ENCODE measurements at places on chromosomes 7 and 10.

DNA sequence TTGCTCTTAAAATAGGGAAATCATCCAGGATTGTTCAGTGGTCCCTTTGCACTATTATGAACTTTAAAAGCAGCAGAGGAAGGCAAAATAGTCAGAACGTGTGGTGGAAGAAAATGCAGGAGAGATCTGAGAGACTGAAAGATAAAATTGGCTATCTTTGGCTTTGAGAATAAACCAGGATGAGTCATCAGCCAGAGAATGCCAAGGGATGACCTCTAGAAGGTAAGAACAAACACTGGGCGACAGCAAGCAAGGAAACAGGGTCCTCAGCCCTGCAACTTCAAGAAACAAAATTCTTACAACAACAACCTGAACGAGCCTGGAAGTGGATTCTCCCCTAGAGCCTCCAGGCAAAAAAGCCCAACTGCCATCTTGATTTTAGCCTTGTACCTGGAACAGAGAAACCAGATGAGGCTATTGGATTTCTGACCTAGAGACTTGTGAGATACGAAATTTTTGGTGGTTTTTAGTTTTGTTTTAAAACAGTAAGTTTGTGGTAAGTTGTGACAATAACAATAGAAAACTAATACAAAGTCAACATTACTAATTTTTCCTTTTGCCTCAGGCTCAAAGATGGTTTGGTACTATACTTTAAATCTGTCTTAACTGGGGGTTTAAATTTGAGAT, 130.2 kb upstream of the CNTNAP2 start:
- no peak for DNase-seq

DNA sequence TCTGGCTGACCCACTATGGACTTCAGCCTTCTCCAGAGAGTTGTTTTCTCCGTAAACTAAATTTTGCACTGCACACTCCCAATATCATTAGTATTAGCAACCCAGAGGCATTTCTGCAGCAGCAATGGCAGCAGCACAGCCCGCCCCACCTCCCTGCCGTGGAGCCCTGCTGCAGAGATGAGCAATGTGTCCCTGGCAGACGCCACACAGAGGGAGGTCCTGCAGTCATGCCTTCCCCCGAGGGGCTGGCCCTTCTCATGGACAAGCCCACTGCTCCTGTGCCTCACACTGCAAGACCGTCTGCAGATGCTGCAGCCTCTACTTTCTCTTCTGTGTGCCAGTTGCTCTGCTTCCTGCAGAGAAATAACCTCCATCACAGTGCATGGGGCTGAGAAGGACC, 393.4 kb upstream of the MKI67 start:
- DNase-seq, result no peak

- DNase-seq, result peak; percentile 68
Observed at GRCh38 chr10:62811159-62811875, 4.8 kb downstream of the EGR2 start.

DNA sequence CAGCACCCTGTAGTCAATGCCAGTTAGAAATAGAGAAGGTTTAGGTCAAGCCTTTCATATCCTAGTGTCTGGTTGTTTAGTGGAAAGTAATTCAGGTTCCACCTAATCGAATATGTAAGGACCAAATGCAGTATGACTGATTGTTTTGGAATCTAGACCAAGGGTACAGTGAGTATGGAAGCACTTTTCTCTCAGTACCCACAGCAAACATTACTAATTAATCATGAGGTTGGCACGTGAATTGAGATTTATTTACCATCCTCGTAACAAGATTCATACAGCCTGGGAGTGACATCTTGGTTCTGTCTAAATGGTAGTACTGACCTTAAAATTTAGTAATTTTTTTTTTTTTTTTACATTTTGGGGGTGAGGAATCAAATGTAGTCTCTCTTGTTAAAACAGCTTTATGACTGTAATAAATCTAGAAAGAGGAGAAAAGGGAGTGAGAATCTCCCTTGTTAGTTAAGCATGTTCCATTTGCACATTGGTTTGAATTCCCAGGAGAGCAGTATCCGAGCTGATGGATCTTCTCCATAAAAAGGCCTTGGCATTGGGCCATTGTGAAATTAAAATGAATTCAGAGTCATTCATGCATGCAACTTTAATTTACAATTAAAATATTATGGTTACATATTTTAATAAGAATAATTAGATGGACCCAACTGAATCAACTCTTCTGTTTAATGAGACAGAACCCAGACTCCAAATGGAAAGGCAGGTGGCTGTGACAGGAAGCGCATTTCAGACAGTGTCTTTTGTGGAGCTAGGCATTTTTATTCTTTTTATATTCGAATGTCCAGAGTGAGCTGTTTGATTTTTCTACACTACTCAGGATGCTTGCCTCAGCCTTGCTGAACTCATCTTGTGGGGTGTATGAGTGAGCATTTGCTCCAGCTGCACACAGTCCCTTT, 57.6 kb downstream of the SNX10 start:
- DNase-seq, result no peak

- DNase-seq, result no peak
Observed at GRCh38 chr7:537911-538634, 18.4 kb upstream of the PDGFA start.

DNA sequence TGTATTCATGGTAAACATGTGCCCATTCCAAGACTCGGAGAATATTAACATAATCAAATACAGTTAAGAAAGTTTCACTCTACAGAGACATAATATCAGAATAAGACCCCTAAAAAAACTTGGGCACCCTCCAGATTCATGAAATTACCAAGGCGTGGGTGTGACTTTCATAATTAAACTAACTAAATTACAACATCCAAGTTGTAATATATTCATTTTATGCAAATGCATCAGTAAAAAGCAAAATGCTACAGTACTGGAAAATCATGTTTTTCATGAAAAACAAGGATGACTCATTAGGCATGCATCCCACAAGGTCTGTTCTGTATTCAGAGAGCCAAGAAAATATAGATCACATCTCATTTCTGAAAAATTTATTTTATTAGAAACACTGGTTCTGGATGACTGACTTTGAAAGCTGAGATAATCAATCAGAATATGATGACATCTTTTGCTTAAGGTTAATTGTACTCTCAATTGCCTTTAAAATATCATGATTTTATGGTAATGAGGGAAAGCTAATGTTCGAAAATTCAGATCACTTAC, 248.8 kb upstream of the SMIM30 start:
- DNase-seq, result no peak

GRCh38 chr10:127349737-127350136, 153.3 kb upstream of the INSYN2A start:
- DNase-seq, result no peak

- DNase-seq, result no peak
Observed at GRCh38 chr7:25196132-25196896, 32.0 kb downstream of the NPVF start.

- no peak for DNase-seq
Observed at GRCh38 chr10:77582710-77583115, 54.9 kb downstream of the KCNMA1 start.

- DNase-seq, result no peak
Observed at GRCh38 chr7:115678086-115678982, 352.2 kb downstream of the TFEC start.

- DNase-seq, result no peak
Observed at GRCh38 chr10:103574097-103575061, 80.9 kb downstream of the NEURL1 start.

GRCh38 chr10:33273295-33274002, 61.0 kb downstream of the NRP1 start:
- DNase-seq, result no peak

- DNase-seq, result no peak
Observed at GRCh38 chr10:71537125-71537524, 140.4 kb downstream of the CDH23 start.

- no peak for DNase-seq
Observed at GRCh38 chr10:46025406-46025805, 5.0 kb downstream of the NCOA4 start.

- DNase-seq, result no peak
Observed at GRCh38 chr7:44077681-44078091, 4.6 kb downstream of the POLM start.

GRCh38 chr10:28284126-28284525, 18.7 kb downstream of the MPP7 start:
- no peak for DNase-seq

GRCh38 chr10:124091646-124092249, 1.6 kb downstream of the CHST15 start:
- DNase-seq, result no peak

DNA sequence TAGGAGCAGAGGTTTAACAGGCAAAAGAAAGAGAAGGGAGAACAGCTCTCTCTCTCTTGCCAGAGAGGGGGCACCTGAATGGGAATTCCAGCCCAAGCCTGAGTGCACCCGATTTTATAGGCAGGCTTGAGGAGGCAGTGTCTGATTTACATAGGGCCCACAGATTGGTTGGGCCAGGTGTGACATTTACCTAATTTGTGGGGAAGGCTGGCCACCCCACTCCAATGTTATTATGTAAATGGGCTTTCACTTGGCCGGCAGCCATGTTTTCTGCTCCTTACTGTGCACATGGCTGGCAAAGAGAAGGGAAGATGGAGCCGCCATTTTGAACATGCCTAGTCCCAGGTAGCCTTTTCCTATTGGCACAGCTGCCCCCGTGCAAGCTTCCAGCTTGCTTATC, 735.5 kb upstream of the AUTS2 start:
- DNase-seq, result no peak

DNA sequence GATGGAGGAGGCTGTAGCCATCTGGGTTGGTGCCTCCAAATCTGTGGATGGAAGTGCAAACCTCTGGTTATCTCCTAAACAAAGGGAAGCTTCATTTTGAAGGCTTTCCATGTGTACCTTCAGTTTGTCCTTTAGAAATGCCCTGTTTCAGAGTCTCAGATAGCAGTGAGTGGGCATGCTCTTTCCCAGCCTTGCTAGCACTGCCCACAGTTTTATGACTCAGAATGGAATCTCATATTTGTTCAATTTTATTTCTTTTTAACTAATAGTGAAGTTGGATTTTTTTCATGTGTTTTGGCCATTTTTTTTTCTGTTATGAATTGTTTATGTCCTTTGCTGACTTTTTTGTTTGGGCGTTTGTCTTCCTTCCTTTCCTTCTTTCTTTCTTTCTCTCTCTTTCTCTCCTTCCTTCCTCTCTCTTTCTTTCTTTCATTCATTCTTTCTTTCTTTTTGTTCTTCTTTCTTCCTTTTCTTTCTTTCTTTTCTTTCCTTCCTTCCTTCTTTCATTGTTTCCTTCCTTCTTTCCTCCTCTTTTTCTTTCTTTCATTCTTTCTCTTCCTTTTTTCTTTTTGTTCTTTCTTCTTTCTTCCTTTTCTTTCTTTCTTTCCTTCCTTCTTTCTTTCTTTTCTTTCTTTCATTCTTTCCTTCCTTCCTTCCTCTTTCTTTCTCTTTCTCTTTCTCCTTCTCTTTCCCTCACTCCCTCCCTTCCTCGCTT, 25.6 kb downstream of the PRF1 start:
- DNase-seq, result no peak

GRCh38 chr7:141444961-141445360, 106.2 kb upstream of the AGK start:
- DNase-seq, result no peak

DNA sequence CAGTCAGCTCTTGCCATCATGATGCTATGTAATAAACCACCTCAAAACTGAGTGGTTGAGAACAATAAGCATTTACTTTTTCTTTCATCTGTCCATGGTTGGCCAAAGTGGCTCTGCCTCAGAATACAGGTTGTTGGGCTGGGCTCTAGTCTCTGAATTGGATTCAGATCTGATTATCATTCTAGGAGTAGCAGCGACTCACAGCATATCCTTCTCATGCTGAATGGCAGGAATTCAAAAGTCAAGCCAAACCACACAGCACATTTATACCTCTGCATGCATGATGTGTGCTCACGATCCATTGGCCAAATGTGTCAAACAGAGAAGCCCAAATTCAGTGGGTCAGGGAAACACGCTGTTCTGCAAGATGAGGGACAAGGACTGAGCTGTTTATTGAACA, 13.6 kb upstream of the GALNT11 start:
- DNase-seq, result no peak

- DNase-seq, result no peak
Observed at GRCh38 chr10:126215746-126216631, 172.3 kb downstream of the ADAM12 start.

DNA sequence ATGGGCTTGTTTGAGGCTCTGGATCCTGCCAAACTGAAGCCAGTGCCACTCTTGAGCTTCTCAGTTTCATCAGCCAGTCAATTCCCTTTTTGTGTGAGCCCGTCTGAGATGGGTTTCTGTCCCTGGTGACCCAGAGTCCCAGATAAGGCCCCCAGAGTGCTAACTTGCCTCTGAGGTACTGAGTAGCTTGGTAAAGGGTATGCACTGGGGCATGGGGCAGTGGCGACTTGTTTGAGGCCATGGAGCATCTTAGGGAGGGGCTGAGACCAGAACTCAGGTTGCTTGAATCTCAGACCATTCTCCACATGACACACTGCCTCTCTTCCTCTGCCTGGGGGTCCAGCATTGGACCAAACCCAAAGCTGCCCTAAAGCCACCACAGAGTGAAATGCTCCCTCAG, 35.2 kb upstream of the NANOS1 start:
- no peak for DNase-seq

GRCh38 chr7:22143491-22143890, 197.8 kb upstream of the CDCA7L start:
- no peak for DNase-seq

GRCh38 chr10:114034923-114035645, 8.6 kb upstream of the ADRB1 start:
- no peak for DNase-seq

DNA sequence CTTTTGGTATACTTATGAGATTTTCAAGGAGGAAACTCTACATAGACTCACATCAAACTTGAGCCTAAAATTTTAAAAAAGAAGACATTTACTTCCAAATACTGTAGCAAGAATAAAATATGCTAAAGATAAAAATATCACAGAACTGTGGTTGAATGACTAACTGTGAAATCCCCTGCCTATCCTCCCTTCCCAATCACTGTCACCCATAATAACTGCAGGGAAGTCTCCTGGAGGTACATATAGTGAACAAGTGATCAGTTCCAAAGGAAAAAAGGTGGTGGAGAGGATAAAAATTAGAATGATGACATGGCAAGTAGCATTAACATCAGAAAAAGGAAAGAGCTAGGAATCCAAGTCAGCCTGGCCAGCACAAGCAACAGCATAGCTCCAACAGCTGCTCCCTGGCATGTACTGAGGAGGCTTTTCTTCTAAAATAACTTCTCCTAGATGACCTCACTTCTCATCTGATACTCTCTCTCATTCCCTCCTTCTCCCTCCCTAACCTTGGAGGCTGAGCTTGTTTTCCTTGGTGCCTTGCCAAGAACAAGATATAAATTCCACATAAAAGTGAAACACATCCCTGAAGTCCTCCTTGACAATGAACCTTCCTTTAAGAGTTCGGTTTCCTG, 124.0 kb downstream of the IQUB start:
- no peak for DNase-seq

DNA sequence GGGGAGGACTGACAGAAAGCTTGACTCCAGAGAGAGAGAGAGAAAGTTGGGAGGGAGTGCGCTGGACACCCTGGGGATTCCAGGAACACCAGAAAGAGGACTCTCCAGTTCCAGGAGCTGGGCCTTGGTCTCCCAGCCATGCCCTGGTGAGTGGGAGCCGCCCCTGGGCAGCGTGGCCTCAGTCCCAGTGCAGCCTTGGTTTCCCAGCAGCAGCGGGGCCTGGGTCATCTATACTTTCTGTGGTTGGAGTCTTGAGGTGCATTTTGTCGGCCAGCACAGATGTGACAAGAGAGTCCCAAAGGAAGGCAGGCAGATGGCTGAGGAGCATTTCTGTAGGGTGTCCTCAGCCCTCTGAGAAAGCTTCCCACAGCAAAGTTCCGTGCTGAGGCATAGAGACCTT, 334.7 kb upstream of the ZNF32 start:
- no peak for DNase-seq

GRCh38 chr7:106480616-106481031, 180.3 kb downstream of the CCDC71L start:
- no peak for DNase-seq

- DNase-seq, result no peak
Observed at GRCh38 chr10:102255404-102255803, 10.1 kb downstream of the GBF1 start.

GRCh38 chr7:31096877-31097258, 44.8 kb downstream of the ADCYAP1R1 start:
- no peak for DNase-seq

Data from stimulated activated CD4-positive, alpha-beta T cell treated with anti-CD3 and anti-CD28 coated beads, Interleukin-4, amount 100 ng/mL, for 4 hours (primary cell).